ENCODE measurements at places on chromosomes 1 and 21.

DNA sequence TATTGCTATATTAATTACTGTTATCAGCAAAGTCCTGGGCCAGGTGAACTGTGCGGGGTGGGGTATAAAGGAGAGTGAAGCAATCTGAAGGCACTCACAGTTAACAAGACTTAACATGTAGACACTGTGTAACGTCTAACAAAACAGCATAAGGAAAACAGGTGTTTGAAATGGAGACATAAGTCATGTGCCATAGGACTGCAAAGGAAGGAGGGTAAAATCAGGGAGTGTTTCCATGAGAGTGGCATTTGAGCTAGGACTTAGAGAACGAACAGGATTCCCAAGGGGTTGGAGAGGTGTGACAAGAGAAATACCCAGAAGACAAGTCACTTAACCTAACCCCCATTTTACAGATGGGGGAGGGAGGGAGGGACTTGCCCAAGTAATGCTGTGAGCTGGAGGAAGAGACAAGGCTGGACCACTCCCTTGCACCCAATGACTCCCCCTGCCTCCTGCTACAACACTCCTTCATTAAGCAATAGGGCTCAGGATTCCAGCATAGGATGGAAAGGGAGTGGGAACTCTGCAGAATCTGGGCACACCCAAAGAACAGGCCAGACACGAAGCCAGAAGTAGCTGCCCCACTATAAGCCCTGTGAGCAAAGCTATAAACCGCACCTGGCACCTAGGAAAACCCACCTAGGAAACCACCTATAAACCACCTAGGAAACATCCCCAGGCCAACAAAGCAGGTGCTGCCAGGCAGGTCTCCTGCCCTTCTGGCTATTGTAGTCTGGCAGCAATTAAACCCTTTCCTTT, 6.6 kb downstream of the PEF1 start:
- no peak for DNase-seq
- no peaks in the 10 kb centered on the region for H3K27me3 ChIP-seq
- no peak overlapping the region for H3K4me3 ChIP-seq
- no peaks in the 10 kb centered on the region for H3K36me3 ChIP-seq

- H3K27me3 ChIP-seq: no peaks in the 10 kb centered on the region
- H3K4me1 ChIP-seq: peaks cover 4% of the 10 kb centered on the region
- DNase-seq: no peak
- no peaks in the 10 kb centered on the region for H3K36me3 ChIP-seq
- H3K27ac ChIP-seq: no peak overlapping the region
These were observed 29.6 kb downstream of the RGL1 start for GRCh38 chr1:183834568-183834967.

- H3K36me3 ChIP-seq: no peaks in the 10 kb centered on the region
- H3K27ac ChIP-seq: no peak overlapping the region
- no peaks in the 10 kb centered on the region for H3K27me3 ChIP-seq
- H3K4me3 ChIP-seq: no peak overlapping the region
- DNase-seq: no peak
These were observed 2.2 kb upstream of the SPRR4 start for GRCh38 chr1:152968248-152968647.

DNA sequence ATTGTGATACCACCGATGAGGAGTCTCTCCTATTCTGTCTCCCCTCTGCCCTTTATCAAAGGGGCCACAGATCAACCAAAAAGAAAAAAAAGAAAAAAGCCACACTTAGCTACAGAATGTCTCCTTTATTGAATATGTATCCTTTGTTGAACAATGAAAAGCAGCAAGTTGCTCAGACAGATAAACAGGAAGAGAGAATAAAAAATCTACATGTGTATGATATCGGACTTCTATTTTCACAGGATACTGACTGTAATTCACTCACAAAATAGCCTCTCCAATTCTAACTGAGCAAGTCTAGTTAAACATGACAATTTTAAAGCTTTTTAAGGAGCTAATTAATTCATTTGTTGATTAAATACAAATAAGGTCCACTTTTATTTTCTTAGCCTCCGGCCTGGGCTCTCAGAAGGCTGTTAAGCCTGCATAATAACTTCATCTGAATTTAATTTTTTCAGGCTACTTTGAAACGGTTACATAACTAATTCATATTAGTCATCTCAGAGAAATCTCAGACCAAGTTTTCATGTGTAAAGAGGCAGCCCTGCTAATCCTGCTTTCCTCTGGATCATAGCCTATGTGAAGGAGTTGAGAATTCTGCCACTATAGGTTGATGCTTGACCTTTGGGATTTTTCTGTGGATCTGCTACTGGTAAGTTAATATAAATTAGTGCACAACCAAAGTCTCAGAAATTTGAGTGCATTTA, 304.1 kb upstream of the NR5A2 start:
- no peaks in the 10 kb centered on the region for H3K36me3 ChIP-seq
- no peak overlapping the region for H3K4me3 ChIP-seq
- no peak overlapping the region for H3K27ac ChIP-seq
- DNase-seq: no peak
- no peaks in the 10 kb centered on the region for H3K27me3 ChIP-seq

DNA sequence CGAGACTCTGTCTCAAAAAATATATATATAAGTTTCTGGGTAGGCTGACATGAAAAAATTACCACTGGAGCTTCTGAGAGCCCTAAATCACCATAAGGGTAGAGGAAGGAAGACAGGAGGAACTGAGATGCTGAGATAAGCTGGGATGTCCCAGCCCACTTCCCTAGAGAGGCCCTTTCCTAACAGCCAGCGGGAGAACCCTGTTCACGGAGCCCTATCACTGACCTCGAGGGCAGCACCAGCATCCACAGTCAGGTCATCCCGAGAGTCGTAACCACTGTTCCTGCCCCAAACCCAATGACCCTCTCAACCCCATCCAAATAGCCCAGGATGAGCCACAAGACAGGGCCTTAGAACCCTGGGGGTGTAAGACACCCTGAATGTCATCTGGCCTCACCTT, 77.5 kb downstream of the CD34 start:
- H3K27me3 ChIP-seq: no peaks in the 10 kb centered on the region
- no peaks in the 10 kb centered on the region for H3K4me1 ChIP-seq
- DNase-seq: no peak

GRCh38 chr1:54464477-54465146, 58.4 kb upstream of the SSBP3 start:
- no peaks in the 10 kb centered on the region for H3K27me3 ChIP-seq
- H3K27ac ChIP-seq: peak overlapping the region; percentile 55
- H3K4me3 ChIP-seq: no peak overlapping the region
- no peaks in the 10 kb centered on the region for H3K36me3 ChIP-seq

DNA sequence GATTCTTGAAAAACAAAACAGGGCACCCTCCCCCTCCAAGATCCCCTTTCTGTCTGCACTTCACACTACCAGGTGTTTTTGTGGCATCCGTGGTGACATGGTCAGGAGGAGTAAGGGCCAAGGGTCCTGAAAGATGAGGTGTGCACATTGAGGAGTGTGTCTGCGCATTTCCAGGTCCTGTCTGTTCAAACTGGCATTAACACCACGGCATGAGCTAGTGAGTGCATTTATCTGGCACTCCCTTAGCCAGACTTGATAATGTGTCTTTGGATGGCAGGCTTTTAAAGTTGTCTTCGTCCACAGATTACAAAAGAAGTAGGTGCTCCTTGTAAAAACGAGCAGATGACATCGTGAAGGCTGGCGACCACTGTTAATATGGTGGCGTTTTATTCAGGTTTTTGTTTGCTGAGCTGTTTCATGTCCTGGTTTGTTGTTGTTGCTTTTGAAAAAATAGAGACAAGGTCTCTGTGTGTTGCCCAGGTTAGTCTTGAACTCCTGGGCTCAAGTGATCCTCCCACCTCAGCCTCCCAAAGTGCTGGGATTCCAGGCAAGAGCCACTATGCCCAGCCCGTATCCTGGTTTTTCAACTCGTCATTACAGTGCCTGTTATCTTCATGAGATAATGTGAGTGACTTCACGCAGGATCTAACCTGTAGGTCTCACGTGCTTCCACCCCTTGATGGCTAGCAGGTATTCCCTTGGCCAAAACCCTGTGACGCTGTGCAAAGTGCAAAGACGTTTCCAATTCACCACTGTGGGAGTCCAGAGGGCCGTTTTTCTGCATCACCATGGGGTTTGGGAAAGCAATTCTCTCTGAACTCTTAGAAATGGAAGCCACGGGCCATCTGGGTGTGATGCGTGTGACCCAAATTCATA, 4.2 kb downstream of the TMEM51 start:
- H3K27ac ChIP-seq: no peak overlapping the region
- no peak for DNase-seq
- no peaks in the 10 kb centered on the region for H3K36me3 ChIP-seq
- H3K27me3 ChIP-seq: no peaks in the 10 kb centered on the region
- H3K4me3 ChIP-seq: no peak overlapping the region

- no peaks in the 10 kb centered on the region for H3K27me3 ChIP-seq
- no peaks in the 10 kb centered on the region for H3K36me3 ChIP-seq
- H3K4me3 ChIP-seq: no peak overlapping the region
- no peak for DNase-seq
These were observed 81.3 kb upstream of the SELENON start for GRCh38 chr1:25718732-25719131.
